ENCODE measurements at places on chromosomes 4 and X.

GRCh38 chrX:4253092-4253491 lies 539.6 kb upstream of the PRKX start:
- DNase-seq = no peak

GRCh38 chr4:1009542-1010394 lies 1.7 kb upstream of the FGFRL1 start:
- peak; percentile 73 for DNase-seq

DNA sequence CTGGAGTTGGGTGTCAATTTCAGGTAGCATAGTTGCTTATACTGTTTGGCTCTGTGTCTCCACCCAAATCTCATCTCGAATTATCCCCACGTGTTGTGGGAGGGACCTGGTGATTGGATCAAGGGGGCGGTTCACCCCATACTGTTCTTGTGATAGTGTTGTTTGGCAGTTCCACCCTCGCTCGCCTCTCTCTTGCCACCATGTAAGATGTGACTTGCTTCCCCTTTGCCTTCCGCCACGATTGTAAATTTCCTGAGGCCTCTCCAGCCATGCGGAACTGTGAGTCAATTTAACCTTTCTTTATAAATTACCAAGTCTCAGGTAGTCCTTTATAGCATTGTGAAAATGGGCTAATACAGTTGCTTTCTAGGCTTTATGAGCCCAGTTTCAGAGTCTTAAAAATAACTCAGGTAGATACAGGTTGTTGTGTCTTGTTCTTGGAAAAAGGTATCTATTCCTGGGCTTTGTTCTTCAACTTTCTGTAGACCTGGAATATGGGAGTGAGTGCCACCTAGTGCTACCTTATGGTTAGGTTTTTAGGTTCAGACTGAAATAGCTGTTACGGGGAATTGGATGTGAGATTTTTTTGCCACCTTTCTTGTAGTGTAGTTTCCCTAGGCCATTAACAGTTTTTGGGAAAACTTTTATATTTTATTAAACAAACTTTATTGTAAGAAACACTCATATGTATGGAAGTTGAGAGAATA lies 15.6 kb downstream of the PGK1 start:
- DNase-seq = no peak

DNA sequence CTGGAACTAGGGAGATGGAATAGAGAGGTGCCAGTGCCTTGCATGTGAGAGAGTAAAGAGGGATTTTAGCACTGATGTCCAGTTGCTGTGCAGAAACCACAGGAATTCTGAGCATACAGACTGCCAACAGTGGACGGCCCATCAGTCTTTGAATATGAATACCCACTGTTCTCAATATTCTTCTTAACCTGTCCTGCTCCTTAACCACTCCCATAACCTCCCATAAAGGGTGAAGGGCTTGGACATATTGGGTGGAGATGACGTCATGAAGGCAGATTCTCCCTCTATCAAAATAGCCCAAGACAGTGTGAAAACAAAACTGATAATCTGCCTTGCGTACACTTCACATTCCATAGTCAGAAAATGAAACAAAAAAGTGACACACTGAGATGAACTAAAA lies 1313.7 kb upstream of the PABPC4L start:
- no peak for DNase-seq

DNA sequence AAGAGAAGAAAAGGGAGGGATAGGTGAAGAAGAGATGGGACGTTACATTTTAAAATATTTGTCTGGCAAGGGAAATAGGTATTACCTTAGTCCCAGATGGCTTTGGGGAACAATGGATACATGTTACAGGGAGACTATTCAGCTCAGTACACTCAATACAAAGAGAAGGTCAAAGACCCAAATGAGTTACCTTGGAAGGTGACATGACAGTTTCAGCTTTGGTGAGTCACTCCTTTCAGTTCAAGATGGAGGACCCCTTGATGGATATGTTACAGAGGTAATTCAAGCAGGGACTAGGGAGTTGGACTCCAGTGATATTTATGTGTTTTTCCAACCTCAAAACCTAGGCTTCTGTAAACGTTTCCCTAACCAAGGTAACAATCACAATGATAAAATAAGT lies 5.0 kb downstream of the NOA1 start:
- no peak for DNase-seq

- DNase-seq = no peak
Measured at GRCh38 chr4:140019619-140020347, 134.2 kb downstream of the MAML3 start.

DNA sequence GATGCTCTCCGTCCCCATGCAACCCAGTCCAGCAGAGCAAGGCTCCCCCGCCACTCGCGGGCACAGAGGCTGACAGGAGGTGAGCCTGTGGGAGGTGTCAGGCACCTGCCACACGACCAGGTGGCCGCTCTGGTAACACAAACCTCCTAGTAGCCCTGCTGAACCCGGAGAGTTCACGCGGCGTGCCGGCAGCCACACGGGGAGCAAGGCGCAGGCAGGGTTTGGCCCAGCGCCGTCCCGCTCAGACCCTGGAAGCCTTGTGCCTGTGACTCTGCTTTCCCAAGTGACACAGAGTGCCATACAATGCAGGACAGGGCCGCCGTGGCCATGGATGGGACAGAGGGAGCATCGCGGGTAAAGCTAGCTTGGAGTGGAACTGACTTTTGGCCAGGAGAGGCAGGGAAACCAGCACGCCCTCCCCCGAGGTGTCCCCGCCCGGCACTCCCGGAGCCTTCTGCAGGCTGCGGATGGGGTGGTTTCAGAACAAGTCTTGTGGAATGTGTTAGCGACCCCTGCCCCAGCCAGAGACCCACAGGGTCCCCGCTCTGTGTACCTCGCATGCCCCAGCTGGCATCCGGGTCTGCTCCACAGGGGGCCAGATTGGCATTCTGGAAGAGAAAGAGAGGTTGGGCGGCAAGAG lies 44.7 kb upstream of the AFAP1 start:
- no peak for DNase-seq

DNA sequence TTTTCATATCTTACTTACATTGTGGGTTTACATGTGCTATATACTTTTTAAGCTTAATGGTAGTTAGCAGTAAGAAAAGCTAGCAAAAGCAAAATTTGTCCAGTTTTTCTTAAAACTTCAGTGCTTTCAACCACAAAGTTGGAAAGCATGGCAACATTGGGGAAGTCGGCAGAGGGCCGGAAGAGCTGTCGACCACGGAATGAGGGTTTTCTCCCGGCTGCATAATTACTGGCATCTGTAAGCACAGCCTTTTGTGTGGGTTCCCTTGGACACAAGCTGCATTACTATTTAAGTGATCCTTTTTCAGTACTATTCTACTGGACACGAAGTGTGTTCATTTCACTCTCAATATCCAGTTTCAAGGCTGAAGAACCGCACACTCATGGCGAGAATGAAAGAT lies 560.4 kb downstream of the ANKRD50 start:
- DNase-seq = no peak

GRCh38 chrX:79524642-79525041 lies 157.5 kb upstream of the ITM2A start:
- DNase-seq = no peak

DNA sequence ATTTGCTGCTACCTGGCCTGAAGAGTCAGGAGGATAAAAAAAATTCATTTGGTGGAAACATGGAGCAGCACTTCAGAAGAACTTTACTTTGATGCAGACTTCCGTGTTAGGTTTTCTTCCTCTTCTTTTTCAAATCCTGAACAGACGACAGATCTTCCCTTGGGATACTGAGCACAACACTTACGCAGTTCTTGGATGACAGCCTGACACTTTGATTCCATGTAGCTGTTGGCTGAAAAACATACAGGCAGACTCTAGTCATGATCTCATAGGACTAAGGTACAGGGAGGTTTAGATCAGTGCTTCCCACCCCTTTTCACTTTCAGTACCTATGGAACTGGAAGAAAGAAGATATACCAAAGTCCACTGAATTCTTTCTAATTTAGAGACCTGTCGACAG lies 9.2 kb downstream of the CMC4 start:
- no peak for DNase-seq

DNA sequence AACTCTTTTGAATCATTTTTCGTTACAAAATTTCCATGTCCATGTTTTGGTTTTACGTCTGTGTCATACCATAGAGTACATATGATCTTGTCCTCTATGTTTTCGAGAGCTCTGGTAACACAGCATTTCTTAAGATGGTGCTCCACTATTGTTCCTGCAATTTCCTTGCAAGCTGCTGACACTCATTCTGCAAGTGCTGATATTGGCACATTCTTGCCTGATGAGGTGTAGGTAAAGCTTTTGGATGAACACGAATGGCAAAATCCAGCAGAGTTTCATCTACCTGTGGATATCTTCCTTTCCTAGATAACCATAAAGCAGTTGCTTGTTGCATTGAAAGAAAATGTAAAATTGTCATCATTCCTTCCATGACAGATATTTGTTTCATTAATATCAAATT lies 41.3 kb downstream of the MAGEB17 start:
- DNase-seq = no peak

DNA sequence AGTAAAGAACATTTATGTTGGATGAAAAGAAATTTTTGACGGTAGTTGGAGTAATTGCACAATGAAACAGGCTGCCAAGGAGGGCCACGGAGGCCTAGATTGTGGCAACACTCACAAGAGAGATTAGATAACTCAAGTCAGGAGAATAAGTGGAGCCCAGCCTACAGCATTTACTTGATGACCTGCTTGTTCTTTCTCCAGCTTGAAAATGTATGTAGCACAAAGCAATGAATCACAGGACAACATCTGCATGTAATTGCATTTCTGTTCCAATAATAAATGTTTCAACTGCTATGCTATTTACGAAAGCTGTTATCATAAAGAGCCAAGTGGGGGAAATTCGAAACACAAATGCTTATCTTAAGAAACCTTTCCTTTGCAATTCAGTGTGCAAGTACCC lies 221.2 kb upstream of the MID1 start:
- DNase-seq = no peak

GRCh38 chr4:138492176-138492575 lies 250.0 kb upstream of the SLC7A11 start:
- DNase-seq = no peak

DNA sequence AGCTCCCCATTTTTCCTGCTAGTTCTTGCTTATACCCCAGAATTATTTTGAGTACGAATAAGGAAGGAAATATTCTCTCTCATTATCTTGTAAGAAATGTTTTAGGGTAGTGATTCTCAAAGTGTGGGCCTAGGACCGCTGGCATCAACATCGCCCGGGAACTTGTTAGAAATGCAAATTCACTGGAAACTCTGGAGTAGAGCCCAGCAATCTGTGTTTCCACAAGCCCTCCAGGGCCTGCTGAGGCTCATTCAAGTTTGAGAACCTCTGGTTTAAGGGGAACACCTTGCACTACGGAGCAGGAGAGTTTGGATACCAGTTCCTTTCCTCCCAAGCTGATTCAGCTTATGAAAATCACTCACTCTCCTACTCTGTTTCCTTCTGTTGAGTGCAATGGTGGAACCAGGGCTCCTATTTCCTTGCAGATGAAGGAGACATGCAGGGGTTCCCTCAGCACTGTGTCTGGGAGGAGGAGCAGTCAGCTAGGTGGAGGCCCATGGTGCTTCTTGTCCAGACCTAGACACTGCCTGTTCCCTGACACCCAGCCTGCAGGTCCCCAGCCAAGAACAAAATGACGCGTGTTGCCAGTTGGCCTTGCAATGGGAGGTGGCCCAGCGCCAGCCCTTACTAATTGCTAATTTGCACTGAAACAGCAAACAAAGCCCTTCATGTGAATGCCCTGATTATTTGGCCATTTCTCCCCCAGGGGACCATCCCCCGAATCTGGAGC lies 68.5 kb downstream of the CYTL1 start:
- DNase-seq = no peak

GRCh38 chr4:183806341-183806740 lies 98.8 kb upstream of the STOX2 start:
- DNase-seq = no peak

DNA sequence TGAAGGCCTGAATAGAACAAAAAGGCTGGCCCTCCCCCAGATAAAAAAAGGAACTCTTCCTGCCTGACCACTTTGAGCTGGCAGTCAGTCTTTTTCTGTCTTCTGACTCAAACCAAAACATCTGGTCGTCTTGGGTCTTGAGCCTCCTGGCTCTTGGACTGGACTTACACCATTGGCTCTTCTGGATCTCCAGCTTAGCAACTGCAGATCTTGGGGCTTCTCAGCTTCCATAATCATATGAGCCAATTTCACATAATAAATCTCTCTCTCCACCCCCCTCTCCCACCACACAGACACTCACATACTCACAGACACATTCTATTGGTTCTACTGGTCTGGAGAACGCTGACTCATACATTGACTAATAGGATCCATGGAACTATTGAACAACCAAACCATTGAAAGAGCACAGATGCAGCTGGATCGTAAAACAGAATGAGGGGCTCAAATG lies 15.6 kb upstream of the CWH43 start:
- no peak for DNase-seq

DNA sequence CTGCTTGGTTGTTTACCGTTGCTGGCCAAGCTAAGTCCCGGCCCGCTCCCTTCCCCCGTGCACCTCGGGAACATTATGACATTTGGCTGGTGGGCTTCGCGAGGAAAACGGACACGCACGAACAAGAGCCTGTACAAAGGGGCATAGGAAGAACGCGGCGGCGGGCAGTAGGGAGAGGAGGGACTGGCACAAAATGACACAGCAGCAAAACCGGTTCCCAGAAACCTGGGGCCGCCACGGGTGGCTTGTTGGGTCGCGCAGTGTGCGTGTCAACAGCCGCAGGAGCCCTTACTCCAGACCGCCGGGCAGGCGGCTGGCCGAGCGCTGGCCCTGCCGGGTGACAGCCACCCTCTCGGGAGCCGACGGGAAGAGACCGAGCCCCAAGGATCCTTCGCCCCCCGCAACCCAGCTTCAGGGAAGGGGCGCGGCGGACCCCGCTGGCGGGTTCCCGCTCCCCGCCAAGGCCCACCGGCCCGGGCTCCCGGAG lies 1.6 kb upstream of the LIN54 start:
- peak; percentile 38 for DNase-seq

GRCh38 chr4:142088906-142089305 lies 452.5 kb downstream of the IL15 start:
- DNase-seq = no peak

GRCh38 chr4:112509243-112510141 lies 6.5 kb downstream of the NEUROG2 start:
- DNase-seq = no peak

- DNase-seq = no peak
Measured at GRCh38 chrX:65610040-65610439, 57.4 kb upstream of the MSN start.

DNA sequence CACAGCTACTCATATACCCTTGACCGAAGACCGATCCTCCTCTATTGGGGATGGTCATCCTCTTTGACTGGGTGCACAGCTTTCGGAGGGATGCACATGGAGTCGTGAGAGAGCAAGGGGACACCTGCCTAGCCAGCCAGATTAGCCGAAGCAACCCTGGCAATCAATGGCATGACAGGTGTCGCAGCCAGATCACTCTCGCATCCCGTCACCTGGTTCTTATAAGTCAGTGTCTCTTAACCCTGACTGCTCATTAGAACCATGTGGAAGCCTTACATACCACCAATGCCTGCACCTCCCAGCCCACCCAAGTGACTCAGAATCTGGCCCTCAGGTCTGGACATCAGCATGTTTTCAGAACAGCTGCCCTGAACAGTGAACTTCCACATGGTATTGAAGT lies 249.7 kb downstream of the EVC2 start:
- no peak for DNase-seq

GRCh38 chr4:150160473-150160872 lies 82.2 kb downstream of the DCLK2 start:
- no peak for DNase-seq
